ENCODE measurements at places on chromosomes 5 and 9.

GRCh38 chr5:93431250-93431649, 149.8 kb downstream of the NR2F1-AS1 start:
- DNase-seq, result no peak

GRCh38 chr9:121636341-121636865, 15.0 kb upstream of the DAB2IP start:
- no peak for DNase-seq

- no peak for DNase-seq
These were observed 164.1 kb downstream of the HSD17B3 start for GRCh38 chr9:96137671-96138429.

- DNase-seq, result peak; percentile 63
These were observed 4.3 kb upstream of the RNF44 start for GRCh38 chr5:176541338-176542134.

DNA sequence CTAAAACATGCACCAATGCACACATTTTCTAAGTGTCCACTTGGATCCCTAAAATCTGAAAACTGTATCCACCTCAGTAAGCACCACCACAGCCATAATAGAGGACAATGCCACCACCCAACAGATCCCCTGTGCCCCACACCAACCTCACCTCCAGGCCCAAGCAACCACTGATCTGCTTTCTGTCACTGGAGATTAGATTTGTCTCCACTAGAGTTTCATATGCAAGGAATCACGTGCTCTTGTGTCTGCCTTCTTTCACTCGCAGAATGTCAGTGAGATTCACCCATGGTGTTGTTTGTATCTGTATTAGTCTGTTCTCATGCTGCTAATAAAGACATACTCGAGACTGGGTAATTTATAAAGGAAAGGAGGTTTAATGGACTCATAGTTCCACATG, 216.1 kb upstream of the WWC1 start:
- DNase-seq, result no peak

DNA sequence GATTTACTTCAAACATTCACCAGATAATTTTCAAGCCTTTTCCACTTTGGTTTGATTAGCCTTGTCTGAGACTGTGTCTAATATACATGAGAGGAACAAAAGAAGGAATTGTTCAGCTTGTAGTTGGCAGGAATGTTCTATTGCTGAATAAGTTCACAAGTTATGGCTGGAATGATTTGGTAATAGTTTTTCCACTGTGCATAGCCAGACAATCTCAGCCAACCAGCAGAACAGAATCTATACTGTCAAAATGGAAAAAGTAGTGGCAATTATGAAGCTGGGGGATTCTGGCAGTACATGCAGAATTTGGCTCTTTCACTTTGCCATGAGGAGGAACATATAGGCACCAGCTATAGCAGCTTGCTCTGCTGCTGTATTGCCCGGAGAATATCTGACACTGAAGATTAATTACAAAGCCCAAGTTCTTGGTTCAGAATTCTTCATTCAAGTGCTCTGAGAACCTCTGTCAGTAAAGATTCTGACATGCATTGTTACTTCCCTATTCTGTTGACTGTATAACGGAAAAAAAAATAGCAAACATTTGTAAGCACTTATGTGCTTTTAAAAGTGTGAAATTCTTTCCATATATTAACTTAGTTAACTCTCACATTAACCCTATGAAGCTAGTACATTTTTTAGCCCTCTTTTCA, 150.6 kb downstream of the PRR16 start:
- no peak for DNase-seq

- peak; percentile 38 for DNase-seq
These were observed 129.3 kb downstream of the MRPL36 start for GRCh38 chr5:1670351-1670750.

DNA sequence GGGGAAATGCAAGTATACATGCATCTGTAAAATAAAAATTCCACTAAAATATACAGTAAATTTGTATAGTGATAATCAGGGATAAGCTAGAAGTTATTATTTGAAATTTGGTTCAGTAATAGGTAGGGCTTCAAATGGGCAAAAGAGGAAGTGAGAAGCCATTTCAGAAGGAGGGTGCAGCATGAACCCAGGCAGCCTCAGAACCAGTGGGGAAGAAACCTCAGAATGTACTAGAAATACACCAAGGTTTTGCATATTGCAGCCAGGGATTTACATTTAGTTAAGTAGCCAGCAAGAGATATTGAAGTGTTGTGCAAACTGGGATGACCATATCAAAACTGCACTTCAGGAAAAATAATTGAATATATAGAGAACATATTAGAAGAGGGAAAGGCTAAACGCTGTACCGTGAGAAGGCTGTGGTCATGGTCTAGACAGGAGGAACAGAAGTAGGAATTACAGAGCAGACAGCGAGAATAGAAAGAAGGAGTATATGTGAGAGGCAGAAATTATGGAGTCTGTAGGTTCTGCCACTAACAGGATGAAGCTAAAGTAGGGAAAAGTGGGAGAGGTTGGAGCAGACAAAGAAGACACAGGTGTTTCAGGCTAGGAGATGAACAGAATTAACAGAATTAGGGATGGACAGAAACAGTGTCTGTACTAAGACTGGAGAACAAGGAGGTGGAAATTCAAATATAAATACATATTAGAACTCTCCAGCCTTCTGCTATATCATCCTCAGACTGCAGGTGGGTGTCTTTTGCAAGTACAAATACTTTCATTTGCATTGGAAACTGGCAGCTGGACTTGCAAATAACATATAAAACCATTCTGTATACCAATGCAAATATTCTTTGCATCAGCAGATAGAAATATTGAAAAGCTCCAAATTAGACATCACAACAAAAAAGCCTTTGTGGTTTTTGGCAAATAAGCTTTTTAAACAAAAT, 335.6 kb downstream of the ZNF608 start:
- no peak for DNase-seq

- DNase-seq, result no peak
These were observed 72.4 kb upstream of the ICE1 start for GRCh38 chr5:5350101-5350500.

GRCh38 chr5:74056789-74057164, 430.8 kb downstream of the ARHGEF28 start:
- no peak for DNase-seq

DNA sequence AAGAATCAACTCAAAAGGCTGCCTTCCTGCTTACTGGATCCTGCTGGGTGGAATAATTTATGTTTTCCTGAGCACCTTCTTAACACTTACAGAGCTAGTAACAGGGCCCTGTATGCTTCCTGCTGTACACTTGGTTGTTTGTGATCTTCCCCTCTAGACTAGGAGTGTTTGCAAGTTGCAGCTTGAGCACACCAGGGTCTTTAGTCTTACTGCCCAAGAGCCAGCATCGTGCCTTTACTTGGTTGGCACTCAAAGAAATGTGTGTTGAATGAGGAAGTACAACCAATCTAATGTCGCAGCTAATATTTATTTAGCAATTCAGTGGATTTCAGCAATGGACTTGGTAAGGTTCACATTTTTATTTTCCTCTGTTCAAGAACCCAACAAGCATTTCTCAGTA, 57.5 kb upstream of the HAND1 start:
- DNase-seq, result no peak
